ENCODE measurements at places on chromosomes 16 and 17.

GRCh38 chr16:27756206-27756970 lies 206.4 kb downstream of the KATNIP start:
- no peak for DNase-seq

DNA sequence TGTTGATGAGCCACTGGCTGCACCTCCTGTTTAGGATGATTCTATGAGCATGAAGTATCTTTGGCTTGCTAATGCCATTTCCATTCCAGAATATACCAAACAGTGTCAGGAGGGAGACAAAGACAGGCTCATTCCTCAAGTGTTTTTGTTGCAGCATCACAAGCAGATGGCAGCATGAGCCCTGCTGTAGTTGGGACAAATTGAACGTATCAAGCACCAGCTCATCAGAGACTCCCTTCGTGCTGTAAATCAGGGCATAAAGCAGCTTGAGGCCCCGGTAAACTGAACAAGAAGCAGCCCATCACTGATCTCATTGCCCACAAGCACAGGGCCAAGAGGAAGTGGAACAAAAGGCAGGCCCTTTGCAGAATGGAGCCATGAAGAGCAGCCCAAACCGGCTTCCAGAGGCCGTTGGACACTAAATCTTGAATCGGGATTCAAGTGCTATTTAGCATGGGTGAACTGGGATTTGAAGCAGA lies 45.9 kb upstream of the HS3ST3A1 start:
- DNase-seq = no peak

DNA sequence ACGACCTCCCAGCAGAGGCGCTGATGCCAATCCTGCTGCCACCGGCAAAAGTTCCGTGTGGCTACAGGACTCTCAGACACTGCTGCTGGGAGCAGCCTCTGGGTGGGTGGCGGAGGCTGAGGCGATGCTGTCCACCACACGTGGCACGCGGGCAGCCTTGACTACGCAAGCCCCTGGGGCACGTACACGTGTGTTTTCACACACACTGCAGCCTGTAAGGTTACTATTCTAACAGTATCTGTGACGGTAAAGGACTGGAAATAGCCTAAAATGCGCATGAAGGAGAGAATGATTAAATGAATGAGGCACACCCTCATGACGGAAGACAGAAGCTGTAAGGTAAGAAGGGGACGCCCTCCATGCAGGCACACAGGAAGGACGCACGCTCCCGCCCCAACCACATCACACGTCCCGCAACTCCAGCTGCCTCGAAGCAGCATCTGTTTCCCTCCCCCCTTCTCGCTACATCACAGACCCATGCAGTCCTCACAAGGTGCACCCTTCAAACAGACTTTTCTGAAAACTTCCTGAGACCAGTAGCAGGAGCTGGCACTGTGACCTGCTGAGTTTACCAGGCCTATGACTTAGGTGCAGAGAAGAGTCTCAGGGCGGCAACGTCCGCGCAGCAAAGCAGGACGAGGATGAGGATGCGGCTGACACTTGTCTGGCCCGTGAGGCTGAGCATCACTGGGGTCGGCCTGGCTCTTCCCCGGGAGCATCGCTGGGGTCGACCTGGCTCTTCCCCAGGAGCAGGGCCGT lies 28.7 kb upstream of the FASN start:
- DNase-seq = peak; percentile 74

- no peak for DNase-seq
These were observed 3.9 kb upstream of the SMPD3 start for GRCh38 chr16:68452176-68452575.

DNA sequence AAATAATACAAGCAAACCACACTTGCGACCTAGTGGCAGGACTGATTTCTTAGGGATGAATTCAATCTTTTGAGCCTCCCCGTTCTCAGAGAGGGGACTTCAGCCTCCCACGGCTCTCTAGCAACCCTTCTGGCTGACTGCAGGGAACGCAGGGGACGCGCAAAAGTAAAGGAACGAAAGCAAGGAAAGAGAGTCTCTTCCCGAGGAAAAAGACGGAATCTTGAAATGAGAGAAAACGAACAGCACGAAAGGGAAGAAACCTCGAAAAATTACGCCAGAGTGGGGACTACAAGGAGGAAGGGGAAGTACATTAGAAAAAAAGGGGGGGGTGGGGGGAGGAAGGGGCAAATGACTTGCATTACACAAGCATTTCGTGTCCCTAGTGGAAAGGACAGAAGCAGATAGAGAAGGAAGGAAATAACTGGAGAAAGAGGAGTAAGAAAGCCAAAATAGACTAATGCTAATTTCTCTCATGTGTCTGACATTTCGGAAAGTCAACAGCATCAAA lies 1.2 kb downstream of the GRB2 start:
- DNase-seq = peak; percentile 30

GRCh38 chr17:28446716-28447395 lies 26.6 kb upstream of the SLC13A2 start:
- DNase-seq = no peak

GRCh38 chr16:65201511-65201910 lies 79.6 kb upstream of the CDH11 start:
- no peak for DNase-seq

DNA sequence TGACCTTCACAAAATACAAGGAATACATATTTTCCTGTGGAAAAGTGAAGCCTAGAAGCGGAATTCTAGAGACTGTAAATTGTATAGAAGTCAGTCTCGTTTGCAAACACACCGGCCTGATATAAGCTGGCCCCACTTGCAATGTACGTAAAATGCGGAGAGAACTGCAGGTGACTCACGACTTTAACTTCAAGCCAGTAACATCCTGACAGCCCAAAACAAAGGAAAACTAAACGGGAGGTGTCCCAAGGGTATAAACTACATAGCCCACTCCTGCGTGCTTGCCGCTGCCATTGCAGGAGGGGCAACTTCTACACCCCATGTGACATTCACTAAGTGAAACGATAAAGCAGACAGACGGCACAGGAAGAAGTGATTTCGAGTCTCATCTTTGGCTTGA lies 101.6 kb downstream of the CYTH1 start:
- DNase-seq = no peak

GRCh38 chr17:63774141-63774968 lies at the start of gene DDX42:
Gene DDX42, plus strand, starts transcription at chr17:63774170. Its CDS starts 12,880 bp downstream, at chr17:63787050.
- peak; percentile 86 for DNase-seq

DNA sequence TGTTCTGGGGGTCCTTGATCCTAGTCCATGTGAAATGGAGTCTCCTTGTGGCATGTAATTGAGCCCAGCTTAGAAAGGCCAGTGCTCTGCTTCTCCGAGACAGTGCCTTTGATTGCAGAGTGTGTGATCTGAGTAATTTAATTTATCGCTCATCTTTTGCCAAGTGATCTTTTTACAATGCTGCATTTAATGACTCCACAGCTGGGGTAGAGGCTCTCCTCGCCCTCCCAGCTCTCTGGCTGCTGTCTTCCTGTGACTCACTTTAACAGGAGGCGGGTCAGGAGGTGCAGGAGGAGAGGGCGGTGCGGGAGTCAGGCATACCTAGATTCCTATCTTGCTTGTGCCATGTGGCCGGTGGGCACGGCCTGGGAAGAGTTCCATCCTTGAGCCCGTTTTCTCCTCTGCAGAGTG lies 113.4 kb upstream of the FOXF1 start:
- no peak for DNase-seq

GRCh38 chr17:80751070-80751945 lies 206.7 kb downstream of the RPTOR start:
- DNase-seq = no peak

- DNase-seq = no peak
These were observed 84.0 kb downstream of the ANKRD11 start for GRCh38 chr16:89406277-89406888.

GRCh38 chr17:13646411-13646810 lies 44.7 kb upstream of the HS3ST3A1 start:
- DNase-seq = no peak

DNA sequence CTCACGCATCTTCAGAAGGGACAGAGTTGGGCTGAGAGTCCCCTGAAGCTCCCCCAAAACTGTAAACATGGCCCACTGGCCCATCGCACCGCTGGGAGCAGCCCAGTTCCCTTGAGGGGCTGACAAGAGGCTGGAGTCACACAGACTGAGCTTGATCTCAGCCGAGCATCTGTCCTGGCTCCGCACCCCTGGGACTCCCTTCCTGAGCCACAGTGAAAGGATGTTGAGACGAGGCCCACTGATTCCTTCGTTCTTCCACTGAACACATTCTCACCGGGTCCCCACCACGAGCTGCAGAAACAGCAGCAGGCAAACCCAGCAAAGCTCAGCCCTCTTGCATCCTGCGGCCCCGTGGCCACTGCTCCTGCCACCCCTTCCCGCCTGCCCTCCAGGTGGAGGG lies 145.9 kb upstream of the CIBAR2 start:
- DNase-seq = no peak

GRCh38 chr17:60630352-60630751 lies 30.4 kb downstream of the PPM1D start:
- DNase-seq = no peak

DNA sequence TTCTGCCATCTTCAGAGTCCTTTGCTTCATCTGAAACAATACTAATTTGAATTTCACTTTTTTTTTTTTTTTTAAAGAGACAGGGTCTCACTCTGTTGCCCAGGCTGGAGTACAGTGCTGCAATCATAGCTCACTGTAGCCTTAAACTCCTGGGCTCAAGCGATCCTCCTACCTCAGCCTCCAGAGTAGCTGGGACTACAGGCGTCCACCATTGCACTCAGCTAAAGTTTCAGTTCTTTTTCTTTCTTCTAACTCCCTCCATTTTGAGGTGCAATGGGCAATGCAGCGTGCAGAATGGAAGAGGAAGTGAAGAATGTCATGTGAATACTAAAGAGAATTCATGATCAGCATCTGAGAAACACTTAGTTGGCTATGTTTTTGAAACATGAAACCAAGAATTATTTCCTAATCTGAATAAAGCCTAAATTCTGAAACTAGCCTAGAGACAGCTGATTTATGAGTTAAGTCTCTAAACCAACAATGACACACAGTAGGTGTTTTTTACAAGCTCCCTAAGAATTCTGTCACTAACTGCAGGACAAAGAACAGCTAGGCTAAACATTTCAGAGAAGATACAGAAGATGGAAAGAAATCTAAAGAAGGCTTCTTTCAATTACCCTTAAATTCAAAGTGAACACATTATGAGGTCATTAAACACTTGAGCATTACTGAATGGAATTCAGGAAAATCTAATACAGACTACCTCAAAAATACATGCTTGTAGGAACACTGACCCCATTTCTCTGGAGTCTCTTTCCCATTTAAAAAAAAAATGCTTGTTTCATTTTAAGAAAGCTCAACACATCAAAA lies 21.0 kb downstream of the SNN start:
- DNase-seq = no peak

DNA sequence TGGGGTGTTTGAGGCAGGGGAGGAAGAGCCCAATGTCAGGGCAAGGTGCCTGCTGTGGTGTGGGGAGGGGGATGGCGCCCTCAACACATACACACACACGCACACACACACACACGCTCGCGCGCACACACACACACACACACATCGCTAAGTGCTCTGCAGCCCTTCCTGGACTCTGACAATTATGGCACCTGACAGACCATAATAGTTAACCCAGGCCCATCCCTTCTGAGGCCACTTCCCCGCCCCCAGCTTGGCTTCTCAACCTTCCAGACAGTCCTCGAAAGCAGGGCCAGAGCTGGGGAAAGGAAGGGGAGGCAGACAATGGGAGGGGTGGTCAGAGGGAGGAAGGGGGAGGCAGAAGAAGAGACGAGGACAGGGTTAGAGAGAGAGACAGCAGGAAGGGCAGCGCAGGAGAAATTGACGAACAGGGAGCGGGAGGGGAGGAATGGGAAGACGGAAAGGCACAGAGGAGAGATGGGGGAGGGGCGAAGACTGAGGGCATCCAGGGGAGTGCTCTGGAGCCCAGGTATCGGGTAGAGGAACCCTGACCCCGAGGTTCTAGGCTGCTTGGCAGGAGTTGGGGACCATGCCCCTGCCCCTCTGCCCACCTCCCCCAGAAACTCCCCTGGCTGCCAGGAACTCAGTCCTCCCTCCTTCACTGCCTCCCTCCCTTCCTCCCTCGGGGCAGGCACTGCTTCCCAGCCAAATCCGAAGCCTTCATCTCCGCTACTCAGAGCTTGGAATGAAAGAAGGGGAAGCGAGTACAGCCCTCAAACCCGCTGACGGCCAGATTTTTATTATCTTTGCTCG lies 4.0 kb downstream of the SRCIN1 start:
- DNase-seq = no peak

DNA sequence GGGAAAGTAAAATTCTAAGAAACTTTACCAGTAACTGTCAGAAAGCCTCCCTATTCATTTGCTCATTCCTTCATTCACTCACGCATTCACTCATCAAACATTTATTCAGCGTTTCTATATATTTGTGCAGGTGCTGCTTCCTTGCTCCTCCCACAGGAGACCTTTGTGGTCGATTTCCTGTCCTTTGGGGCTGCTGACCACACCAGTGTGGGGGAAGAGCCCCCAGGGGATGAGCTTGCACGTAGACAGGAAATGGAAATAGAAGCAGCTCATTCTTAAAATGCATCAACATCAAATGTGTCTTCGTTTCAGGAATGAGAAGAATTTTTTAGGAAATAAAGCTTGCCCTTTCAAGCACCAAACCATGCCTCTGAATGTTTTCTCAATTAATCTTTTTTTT lies 9.6 kb downstream of the PIK3R6 start:
- no peak for DNase-seq

GRCh38 chr17:50808888-50809287 lies 26.5 kb upstream of the WFIKKN2 start:
- DNase-seq = no peak

DNA sequence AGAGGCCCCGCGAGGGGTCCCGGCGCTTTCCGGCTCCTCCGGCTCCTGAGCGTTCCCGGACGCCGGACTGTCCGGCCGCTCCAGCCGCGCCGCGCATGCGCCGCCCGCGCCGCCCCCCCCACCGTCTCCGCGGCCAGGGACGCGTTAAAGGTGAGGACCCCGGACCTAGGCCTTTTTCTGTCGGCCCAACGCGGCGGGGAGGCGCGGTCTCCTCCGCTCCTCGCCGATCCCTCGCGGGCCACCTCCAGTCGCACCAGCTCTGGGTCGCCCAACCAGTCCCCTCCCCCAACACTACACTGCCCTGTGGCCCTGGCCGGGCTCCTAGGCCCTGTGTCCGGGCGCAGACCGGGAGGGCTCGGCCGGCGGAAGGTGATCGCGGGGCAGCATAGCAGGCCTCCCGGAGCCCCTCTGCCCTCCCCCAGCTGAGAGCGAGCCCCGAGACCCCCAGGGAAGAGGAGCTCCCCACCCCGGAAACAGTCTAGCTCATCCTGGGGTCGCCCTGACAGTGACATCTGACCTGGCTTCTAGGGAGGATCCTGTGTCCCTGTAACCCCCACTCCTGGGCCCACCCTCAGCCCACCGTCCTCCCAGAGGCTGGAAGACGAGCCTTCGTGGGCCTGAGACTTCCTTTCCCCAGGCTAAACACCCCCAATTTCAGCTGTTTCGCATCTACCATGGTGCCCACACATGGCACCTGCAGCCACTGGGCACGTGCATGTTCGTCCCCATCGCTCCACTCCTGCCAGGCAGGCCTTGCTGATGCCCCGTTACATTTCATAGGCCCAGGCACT lies 14.7 kb upstream of the BCAR1 start:
- DNase-seq = no peak
